ENCODE measurements at places on chromosomes 2 and 18.

- no peak for DNase-seq
These were observed 13.3 kb downstream of the CTDP1 start for GRCh38 chr18:79692886-79693285.

DNA sequence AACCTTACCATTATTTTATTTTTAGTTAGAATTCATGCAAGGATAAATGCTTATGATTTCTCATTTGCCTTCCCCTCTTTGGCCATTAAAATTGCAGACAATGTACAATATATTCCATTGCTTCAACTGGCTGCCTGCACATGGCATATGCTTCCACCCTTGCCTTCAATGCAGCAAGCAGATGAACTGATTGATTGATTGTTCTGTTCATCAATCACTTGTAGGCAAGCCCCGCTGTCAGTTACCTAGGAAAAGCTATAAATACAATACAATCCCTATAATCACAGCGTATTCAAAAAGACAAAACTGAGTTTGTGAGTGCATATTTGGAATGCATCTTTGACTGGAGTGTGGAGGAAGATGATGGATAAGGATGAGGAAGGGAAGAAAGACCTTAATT is 73.6 kb upstream of the CAVIN2 start:
- no peak for DNase-seq

DNA sequence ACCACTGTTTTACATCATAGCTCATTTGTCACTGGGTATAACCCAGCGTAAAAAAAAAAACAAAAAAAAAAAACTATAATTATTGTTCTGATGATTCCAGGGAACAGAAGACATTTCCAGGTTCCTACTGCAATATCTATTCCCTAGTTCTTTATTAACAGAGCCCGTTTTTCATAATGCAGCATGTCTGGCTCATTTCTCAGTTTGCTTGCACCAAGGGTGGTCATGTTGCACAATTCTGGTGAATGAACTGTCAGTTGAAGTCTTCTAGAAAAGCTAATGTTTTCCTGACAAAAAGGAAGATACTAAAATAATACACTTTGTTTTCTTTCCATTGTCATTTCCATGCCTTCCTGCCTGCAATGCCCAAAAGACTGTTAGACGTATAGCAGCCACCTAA is 180.1 kb downstream of the RDH14 start:
- DNase-seq, result no peak

DNA sequence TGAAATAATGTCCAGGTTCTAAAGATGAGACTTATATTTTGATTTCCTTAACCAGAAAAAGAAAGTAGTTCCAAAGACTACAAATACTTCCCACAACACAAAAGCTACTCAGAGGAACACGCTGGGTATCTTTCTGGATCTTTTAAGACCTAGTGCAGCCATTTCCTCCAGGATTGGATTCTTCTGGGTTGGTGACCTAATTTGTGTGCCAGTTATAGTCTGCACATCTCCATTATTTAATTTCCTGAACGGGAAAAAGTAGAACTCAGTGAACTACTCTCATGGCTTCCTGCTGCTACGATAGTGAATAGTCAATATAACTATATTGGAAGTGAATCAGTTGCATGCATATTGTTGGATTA is 1.5 kb downstream of the TMEM87B start:
- no peak for DNase-seq

- DNase-seq, result no peak
These were observed 52.5 kb downstream of the SDC1 start for GRCh38 chr2:20172273-20173055.

DNA sequence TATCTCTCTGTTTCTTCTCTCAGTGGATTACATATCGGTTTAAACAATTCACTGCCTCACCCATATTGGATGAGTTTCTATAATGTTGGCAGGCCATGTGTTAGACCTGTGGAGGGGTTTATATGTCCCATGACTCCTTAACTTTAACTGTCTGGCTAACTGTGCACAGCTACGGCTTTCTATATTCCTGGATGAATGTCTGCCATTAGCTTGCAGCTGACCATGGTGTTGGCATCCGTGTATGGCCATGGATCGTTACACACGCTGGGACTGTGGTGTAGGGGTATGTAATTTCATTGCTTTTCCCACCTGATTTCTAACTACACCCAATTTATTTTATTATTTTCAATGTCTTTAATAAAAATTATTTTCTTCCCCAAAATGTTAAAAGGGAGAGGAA is 3.3 kb upstream of the TANC1 start:
- no peak for DNase-seq

GRCh38 chr2:234997389-234997788 is 45.6 kb downstream of the SH3BP4 start:
- DNase-seq, result no peak

DNA sequence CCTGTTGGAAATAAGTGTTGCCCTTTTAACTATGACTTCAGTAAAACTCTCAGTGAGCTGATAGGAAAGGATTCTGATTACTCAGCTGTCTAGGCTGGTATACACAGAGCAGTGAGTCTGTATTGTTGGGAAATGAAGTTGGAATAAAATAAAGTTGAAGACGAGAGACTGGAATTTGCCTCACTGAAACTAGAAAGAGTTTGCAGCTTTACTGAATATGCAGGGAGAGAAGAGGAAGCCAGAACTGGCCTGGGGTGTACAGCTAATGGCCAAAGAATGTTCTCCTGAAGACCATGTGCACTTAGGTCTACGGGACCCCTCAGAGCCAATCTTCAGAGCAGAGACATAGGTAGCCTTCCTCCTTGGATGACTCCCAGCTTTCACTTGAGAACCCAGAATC is 26.5 kb downstream of the EIF4E2 start:
- DNase-seq, result no peak

DNA sequence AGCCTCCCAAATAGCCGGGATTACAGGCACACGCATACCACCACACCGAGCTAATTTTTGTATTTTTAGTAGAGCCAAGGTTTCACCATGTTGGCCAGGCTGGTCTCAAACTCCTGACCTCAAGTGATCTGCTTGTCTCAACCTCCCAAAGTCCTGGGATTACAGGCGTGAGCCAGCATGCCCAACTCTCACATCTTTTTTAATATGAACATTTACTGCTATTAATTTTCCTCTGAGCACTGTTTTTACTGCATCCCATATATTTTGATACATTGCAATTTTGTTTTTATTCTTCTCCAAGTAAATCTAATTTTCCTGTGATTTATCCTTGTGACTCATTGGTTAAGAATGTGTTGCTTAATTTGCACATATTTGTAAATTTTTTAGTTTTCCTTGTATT is 9.5 kb upstream of the TANK start:
- DNase-seq, result no peak

DNA sequence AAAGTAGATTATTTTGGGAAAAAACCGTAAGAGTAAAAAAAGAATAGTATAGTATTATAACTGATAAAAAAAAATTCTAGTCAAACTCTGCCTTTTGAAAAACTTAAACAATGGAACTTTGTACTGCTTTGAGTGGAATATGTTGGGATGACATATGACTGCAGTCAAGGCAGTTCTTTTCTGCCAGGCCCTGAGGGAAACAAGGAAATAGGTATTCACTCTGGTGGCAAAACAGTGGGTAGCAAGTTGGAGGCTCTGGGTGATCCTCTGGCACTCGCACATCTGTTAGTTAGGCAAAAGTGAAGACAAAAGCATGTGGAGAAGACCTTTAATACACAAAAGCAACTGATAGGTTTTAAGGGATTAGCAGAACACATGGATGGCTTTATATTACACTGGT is 102.2 kb downstream of the ARHGEF33 start:
- DNase-seq, result no peak

GRCh38 chr2:134407154-134407890 is 153.4 kb downstream of the MGAT5 start:
- no peak for DNase-seq

DNA sequence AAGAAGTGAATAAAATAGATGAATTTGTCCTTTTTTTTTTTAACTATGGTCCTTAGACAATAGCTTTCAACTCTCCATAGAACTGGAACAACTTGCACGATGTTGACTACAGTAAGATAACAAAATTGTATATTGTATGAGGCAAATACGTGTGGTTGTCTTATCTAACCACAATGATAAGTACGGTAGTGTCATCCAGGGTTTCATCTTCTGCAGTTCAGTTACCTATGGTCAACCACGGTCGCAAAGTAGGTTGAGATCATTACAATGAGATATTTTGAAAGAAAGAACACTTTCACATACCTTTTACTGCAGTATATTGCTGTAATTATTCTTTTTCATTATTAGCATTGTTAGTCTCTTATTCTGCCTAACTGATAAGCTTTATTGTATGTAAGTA is 295.2 kb downstream of the PARD3B start:
- DNase-seq, result no peak

DNA sequence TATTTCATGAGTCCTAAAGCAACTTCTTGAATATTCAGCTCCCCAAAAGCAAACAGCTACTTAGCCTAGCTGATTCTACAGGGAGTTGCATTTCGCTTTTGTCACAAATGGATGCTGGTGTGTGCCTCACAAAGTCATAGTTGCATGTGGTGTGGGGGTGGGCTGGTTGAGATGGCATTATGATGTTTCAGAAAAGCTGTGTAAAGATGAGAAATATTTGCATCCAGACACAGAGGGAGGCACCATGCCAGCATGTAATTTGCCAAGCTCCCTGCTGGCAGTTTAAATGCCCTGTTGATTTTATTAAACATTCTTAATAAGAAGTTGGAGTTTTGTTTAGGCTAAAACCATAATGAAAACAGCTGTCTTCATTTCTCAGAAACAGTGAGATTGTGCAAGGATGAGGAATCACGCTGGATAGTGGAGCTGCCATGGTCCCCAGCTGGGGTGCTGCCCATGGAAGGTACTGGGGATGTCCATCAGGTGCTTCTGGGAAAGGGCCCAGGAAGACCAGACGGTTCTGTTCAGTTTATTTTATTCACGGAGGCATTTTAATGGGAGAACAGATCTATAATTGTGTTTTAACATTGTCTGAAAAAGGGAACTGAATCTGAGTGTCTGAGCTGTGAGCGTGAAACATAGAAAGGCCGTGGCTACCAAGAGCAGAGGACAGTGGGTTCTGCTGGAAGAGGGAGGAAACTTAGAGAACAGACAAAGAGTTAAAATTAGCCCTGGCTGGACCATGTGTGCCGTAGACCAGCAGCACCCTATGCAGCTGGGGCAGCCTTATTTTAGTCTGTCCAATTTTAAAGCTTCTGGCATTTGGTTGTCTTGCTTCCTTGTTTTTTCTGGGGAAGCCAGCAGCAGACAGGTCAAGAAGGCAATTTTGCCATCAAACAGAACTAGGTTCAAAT is 177.1 kb downstream of the FAM210A start:
- peak; percentile 36 for DNase-seq

DNA sequence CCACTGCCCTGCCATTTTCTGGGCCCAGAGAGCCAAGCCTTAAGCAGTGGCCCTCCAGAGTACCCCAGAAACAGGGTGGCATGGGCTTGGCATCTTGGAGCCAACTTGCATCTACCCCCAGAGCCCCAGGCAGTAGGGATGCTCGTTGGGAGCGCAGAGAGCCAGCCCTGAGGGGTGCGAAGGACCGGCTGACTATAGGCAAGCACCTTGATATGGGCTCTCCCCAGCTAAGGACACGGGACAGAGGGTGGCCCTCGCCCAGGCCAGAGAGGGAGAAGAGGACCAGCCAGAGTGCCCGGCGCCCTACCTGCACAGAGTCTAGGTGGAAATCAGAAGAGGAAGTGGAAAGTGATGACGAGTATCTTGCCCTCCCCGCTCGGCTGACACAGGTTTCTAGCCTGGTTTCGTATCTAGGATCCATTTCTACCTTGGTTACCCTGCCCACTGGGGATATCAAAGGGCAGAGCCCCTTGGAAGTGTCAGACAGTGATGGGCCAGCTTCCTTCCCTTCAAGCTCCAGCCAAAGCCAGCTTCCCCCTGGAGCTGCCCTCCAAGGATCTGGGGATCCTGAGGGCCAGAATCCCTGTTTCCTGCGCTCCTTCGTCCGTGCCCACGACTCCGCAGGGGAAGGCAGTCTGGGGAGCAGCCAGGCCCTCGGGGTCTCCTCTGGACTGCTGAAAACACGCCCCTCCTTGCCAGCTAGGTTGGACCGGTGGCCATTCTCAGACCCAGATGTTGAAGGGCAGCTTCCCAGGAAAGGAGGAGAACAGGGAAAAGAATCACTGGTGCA is 16.2 kb downstream of the CEP68 start:
- DNase-seq, result peak; percentile 68

- DNase-seq, result no peak
These were observed 76.1 kb downstream of the THADA start for GRCh38 chr2:43519643-43520221.

DNA sequence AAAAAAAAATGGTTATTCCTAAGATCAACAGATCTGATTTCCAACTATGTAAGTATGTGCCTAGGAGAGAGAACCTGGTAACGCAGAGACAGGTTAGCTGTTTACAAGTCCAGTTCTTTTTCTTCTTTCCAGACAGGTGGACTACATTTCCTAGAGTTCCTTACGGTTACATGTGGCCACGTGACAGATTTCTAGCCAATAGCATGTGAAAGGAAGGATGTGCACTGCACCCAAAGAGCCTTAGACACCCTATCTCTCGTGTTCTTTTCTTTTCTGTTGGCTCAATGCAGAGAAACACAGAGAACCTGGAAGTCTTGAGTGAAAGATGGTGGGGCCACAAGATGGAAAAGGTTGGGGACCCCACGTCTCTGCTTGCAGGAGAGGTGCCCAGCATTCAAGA is 375.9 kb downstream of the TNS1 start:
- DNase-seq, result no peak

DNA sequence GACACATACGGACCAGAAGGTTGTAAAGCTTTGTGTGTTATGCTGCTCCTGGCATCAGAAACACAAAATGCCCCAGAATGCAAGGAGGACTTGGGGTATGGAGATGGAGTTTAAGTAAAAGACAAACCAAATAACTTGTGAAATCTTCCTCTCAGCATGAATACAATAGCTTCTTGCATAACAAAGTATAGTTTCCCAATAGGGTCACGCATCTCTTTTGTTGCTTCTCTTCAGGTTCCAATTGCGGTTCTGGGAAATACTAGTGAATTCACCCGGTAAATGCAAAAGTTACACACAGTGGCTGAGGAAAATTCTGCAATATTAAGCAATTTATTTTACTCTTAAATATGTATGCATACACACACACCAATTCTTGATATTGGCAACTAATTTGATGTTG is 339.2 kb upstream of the EPHA4 start:
- DNase-seq, result no peak

- DNase-seq, result no peak
These were observed 2.4 kb upstream of the TP53I3 start for GRCh38 chr2:24087032-24087431.

GRCh38 chr18:3852321-3852720 is 402.3 kb downstream of the TGIF1 start:
- no peak for DNase-seq

DNA sequence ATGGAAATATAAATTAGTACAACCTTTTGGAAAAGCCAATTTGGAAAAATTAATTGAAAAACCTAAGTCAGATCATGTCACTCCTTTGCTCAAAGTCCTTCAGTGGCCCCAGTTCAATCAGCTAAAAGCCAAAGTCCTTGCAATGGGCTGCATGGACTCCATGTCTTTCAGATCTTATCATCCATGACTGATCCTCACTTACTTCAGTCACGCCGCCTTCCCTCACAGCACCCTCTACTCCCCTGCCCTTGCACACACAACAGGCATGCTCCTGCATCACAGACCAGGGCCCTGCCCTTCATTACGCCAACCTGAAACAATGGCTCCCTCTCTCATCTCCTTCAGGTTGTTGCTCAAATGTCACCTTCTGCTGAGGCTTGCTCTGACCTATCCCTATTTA is 15.6 kb downstream of the KANSL3 start:
- DNase-seq, result no peak
